ENCODE measurements at places on chromosomes 1 and 21. TPM values are rescaled to one million over a fixed set of nuclear protein-coding genes. Genes with fewer than 3 reads are reported as not detected.

DNA sequence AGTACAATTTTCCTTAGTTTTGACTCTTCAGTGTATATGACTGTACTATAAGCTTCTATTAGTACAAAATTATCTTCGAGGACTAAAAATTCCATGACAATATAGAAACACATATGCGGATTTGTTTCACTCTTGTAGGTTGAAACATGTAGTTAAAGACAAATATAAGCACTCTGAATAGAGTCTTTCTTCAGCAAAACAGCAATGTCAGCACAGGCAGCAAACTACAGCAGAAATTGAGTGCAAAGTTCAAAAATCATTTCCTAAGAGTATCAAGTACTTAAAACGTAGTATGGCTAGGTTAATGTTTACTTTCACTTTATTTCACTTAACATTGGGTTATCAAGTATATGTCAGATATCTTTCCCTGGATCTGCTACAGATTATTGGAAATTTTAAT lies 106.7 kb downstream of the FAF1 start:
- no peak for DNase-seq

DNA sequence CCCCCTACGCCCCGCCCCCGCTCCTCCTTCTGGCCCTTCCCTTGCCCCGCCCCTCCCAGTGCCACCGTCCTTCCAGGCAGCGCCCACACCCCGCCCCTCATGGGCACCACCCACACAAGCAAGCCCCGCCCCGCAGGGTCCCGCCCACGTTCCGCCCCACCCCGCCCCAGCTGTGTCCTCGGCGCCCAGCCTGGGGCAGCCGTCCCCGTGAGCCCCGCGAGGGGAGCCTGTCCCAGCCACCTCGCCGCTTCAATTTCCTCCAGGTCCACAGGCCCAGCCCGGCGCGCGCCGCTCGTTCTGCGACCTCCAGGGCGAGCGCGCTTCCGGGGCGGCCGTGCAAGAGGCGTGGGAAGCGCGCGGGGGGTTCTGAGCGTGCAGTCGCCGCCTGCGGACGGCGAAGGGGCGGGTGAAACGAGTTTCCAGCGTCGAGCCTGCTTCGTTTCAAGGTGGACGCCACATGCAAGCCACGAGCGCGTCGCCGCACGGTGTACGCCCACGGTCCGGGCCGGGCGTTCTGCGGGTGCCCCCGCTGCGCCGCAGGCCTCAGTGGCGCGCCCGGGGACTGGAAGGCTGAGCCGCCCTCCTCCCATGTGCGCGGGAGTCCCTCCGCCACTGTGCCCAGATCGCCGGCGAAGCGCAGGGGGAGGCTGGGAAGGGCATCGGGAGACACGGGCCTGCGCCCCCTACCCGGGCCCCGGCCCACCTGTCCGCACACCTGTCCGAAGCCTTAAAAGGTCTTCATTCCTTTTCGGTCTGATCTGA lies 10.8 kb upstream of the FAAP20 start:
- DNase-seq = peak; percentile 94

DNA sequence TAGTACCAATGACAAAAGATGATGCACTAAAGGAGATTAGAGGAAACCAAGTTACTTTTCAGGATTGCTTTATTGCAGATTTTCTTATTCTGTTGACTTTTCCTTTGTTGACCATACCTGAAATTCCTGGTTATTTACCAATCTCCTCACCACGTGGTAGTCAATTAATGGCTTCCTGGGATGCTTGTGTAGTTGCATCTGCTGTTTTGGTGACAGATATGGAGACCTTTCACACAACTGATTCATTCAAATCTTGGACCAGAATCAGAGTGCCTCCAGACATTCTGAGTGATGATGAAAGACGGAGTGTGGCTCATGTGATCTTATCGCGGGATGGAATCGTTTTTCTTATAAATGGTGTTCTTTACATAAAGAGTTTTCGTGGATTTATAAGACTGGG lies 91.3 kb downstream of the CATSPERE start:
- DNase-seq = no peak

DNA sequence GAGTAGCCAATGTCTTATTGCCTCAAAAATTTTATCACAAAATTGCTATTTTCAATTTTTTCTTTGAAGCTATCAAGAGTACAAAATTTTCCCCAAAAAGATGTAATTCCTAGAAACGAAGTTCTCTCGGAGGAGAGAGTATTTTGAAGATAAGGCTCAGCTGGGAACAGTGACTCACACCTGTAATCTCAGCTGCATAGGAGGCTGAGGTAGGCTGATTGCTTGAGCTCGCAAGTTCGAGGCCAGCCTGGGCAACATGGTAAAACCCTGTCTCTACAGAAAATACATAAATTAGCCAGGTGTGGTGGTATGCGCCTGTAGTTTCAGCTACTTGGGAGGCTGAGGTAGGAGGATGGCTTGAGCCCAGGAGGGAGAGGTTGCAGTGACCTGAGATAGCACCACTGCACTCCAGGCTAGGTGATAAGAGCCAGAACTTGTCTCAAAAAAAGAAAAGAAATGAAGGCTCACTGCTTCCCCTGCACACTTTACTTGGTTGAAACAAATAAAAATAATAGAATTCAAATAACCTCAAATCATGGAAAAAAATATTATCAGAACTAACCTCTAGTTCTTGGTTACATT lies 22.2 kb downstream of the TUT4 start:
- DNase-seq = no peak

The RSPO1 gene
- total RNA-seq = 13.0 TPM

The OR2G6 gene
- total RNA-seq = not detected

The CRP gene
- 0.33 TPM for total RNA-seq

The OR2M7 gene
- total RNA-seq = not detected

Measured in breast epithelium (tissue), 4 donors.